ENCODE measurements at places on chromosomes 3 and 15.

GRCh38 chr3:134352031-134352671 lies 22.1 kb downstream of the AMOTL2 start:
- peak; percentile 17 for ATAC-seq

GRCh38 chr3:127804141-127804540 lies 18.2 kb downstream of the MGLL start:
- ATAC-seq = no peak

- no peak for ATAC-seq
These were observed 39.3 kb upstream of the SLC22A13 start for GRCh38 chr3:38226273-38226672.

- ATAC-seq = no peak
These were observed 13.2 kb downstream of the GREM1 start for GRCh38 chr15:32730677-32731654.

All from gastroesophageal sphincter (tissue), 4 donors.